ENCODE measurements at places on chromosomes 7 and 10.

GRCh38 chr10:86964847-86965190, 3.5 kb upstream of the ADIRF start:
- no peak for DNase-seq

- no peak for DNase-seq
Observed at GRCh38 chr10:70337201-70337651, 45.2 kb downstream of the LRRC20 start.

DNA sequence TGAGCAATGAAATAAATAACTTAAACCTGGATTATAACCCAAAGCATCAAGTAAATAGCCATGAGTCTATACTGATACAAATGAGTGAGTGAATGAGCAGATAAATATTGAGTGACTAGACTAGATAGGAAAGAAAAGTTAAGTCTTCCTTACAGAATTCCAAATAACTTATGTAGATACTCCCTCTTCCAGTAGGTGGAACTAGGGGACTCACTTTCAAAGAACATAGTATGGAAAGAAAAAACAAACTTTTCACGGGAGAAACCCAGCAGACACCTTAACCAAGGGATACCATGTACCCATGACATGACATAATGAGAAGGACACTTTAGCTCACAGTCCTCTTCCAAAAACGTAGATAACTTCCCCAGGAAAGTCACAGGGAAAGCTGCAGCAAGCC, 32.2 kb downstream of the CSGALNACT2 start:
- no peak for DNase-seq

DNA sequence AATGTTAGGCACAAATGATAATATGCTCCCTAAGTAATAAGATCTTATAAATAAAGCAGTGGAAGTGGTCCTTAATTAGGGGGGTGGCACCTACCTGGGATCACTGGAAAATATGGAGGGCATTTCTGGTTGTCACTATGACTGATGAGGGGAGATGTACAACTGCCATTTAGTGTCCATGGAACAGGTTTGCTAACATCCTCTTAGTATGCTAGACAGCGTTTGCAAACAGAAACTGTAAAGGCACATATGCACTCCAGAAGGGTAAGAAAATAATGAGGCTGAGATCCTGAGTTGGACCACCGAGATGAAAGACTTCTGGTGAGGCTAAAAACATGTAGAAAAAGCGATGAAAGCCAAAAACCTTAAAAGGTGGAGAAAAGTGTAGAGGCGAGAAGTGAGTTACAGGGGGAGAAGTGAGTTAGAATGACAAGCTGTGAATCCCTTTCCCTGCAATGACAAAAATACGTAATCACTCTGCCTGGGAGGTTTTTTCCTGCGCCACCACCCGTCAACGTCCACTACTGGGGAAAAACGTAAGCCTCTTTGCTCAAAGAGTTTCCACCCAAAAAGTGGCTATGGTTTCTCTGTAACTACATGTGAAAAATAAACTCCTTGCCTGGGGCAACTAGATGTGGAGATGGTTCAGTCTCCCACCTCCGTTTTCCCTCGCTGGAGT, 767 bp downstream of the KRIT1 start:
- no peak for DNase-seq

- peak; percentile 56 for DNase-seq
Observed at GRCh38 chr7:44580945-44581878, 819 bp downstream of the TMED4 start.

DNA sequence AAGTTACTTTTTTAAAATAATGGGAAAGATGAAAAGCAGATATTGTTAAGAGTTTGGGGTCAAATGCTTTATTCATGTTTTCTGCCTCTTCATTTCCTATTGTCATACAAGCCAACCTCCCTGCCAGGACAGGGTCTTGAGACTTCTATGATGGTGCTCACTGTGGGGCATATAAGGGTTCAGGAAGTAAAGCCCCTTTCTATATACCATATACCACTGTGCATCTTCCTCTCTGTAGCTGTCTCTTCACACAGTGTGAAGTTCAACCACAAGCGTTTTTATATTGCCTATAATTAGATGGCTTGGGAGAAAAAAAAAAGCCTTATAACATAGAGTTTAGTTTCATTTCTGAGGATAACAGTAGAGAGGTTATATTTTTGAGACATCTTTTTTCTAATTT, 389.8 kb upstream of the SORCS1 start:
- DNase-seq: no peak

DNA sequence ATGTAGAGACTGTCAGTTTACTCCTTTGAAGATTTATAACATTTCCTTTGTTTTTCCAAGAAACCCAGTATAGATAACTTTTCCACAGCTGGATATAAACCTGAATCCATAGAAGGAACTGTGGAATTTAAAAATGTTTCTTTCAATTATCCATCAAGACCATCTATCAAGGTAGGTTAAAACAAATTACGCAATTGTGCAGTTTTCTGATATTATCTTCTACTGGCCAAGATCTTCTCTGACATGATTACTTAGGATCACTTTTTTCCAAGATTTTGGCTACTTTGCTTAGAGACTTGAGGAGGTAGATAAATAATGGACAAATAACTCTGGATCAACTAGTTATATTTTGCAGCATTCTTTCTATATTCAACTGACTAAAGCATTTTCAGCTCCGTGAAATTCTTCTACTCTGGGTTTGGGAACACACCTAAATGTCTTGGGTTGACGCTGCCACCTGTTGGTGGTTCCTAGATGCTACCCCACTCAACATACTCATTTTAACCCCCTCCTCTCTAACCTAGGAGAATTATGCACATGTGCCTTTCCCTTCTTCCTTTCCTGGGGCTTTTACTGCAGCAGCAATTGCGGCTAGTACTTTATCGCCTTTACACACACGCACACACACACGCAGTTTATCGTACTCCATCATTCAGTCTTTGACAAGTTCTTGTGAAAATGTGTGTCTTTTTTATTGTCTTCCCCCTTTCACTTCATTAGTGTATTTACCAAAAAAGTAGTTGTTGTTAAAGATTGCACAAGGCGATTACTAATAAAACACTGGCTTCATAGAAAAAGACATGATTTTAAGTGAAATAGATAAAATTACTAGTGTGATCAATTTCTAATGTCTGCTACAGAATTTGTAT, 32.7 kb downstream of the ABCB5 start:
- no peak for DNase-seq

- no peak for DNase-seq
Observed at GRCh38 chr10:29492774-29493173, 142.0 kb downstream of the SVIL start.

DNA sequence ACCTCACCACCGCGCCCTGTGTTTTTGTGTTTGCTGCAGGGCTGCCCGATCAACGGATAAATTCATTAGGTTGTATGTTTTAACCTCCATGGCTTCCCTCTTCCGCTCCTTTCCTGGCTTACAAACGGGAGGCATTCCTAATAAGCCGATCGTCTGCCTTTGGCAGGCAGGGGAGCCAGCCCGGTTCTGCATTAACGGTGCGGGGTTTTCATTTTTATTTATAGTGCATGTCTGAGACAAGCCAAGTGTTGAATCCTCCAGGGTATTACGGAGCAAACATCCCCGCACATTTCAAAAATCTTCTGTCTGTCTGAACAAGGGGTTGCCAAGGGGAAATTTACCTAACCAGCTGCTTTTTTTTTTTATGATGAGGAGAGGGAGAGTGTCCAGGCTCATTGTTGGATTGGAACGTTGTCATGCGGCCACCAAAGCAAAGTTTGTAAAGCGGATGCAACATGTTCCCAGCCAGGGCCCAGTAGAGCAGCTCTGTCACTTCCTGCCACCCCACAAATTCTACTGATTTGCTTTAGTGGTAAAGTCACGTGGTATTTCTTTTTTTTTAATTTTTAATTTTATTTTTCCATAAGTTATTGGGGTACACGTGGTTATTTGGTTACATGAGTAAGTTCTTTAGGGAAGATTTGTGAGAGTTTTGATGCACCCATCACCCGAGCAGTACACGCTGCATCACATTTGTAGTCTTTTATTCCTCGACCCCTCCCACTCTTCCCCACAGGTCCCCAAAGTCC, 92.3 kb upstream of the BAIAP2L1 start:
- no peak for DNase-seq

- no peak for DNase-seq
Observed at GRCh38 chr7:99201027-99201426, 6.9 kb downstream of the KPNA7 start.

GRCh38 chr7:131753620-131754222, 197.3 kb upstream of the PODXL start:
- no peak for DNase-seq

DNA sequence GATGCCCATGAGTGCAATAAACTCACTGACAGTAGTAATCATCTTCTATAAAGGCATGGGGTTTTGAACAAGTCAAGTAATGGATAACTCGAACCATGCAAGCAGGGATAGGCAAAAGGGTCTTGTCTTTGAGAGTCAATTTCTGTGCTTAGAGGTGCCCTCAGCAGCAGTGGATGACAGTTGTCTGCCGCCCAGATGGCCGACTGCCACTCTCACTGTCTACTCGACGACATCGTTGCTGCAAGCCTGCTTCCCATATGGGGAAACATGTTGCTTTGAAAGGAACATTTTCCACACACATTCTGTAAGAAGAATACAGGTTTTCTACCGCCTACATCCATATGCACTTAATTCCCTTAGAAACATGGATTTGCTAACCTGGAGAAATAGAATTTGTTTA, 236.3 kb upstream of the DKK1 start:
- no peak for DNase-seq

- no peak for DNase-seq
Observed at GRCh38 chr10:26855186-26855585, 5.6 kb downstream of the ABI1 start.

GRCh38 chr7:33814936-33815335, 90.4 kb upstream of the BMPER start:
- DNase-seq: no peak

DNA sequence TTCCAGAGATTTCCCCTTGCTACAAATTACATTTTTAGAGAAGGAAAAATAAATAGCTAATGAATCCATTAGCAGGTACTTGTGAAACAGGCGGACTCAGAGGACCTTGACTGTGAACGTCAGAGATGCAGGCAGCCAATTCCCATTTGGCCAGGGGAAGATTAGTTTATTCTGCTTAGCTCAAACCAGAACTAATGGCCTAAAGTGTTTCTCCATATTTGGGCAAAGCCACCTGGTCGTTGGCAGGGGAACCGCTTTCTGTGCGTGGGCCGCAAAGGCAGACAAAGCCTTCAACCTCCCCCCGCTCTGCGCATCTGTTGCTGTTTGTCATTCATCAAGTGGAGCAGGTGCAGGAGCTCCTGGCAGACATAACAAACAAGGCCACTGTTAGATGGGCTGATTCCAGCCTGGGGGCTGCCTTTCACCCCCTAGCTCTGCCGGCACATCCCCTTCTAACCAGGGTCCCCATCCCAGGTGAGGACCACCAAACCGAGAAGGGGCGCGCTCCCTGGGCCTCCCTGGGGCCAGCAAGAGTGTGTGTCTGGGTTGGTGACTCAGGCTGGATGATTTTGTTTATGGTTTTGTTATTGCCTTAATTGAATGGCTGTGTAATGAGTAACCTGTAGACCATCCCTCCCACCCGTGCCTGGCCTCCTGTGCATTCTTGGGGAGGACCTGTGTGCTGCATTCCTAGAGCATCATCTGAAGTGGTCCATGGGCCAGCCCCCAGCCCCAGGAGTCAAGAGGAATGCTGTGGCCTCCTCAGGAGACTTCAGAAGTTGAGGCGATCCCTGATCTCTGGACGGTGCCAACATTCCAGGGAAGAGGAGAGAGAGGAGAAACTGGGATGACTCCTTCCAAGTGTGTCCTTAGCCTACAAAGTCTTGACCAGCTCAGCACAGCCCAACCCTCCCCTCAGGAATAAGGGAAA, 14.5 kb upstream of the CPA1 start:
- no peak for DNase-seq

DNA sequence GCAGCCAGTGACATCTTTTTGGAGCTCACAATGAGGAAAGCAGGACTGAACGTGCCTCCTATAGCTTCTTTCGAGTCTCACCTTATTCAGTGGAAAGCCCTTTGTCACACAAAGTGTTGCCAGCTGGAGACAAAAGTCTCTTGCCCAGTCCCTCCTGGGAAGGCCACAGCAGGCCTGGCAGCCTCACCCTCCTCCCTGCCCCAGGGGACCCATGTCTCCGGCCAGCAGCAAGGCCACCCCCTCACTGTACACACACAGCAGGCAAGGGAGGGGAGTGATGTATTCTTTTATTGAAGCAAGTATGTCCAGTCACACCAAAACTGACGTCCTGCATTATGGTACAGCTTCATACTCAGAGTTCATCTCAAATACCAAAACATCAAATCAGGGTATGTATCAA, 56.0 kb downstream of the CSGALNACT2 start:
- no peak for DNase-seq

DNA sequence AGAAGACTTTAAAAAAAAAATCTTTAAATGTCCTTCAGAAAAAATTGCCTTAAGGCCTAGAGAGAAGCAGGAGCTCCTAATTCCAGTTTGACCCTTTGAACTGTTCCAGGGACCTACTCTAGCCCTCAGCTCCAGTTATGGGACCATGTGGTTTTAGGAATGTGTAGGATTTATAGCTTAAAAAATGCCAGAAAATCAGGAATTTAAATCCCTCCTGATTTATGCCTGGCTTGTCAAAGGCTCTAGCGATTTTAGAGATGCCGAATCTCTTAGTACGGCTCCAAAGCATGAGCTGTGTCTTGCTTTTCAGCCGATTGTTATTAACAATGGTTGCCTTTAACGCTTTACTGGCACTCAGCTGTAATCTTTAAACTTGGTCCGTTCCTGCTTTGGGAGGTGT, 130.6 kb upstream of the NPVF start:
- DNase-seq: no peak

- DNase-seq: no peak
Observed at GRCh38 chr10:119691726-119692125, 34.1 kb upstream of the INPP5F start.

- DNase-seq: peak; percentile 14
Observed at GRCh38 chr10:70440296-70441160, 953 bp downstream of the NODAL start.

GRCh38 chr10:125192620-125193019, 32.3 kb upstream of the CTBP2 start:
- DNase-seq: no peak
